HFFc6 (cell line): ENCODE measurements at places on chromosomes 3 and 15. TPM values are rescaled to one million over a fixed set of nuclear protein-coding genes. Genes with fewer than 3 reads are reported as not detected.
A peak's percentile ranks its signal among the peaks of the same experiment; 100 is the strongest.

DNA sequence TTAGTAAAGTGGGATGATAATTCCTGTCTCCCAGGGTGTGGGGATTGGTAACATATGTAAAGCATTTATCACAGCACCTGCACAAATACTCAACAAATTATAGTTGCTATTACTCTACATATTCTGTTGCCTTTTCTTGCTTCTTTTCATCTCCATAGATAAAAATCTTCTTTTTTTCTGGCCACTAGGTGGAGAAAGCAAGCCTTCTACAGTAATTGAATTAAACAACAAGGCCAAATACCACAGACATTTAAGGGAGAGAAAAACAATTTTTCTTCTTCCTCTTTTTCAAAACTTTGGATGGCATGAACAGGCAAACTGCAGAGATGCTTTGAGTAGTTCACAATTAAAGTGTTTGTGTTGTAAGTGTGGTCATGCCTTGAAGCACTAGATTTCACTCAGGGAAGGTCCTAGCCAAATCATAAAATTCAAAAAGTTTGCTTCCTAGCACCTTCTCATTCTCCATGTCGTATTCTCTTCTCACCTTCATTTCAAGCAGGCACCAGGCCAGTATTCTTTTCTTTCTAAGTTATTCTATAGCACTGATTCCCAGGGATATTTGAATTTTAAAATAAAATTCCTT lies 493.4 kb upstream of the TGFBR2 start:
- DNase-seq, result peak; percentile 64
- no peaks in the 10 kb centered on the region for H3K36me3 ChIP-seq
- peaks cover 20% of the 10 kb centered on the region for H3K4me1 ChIP-seq
- no peaks in the 10 kb centered on the region for H3K27me3 ChIP-seq

DNA sequence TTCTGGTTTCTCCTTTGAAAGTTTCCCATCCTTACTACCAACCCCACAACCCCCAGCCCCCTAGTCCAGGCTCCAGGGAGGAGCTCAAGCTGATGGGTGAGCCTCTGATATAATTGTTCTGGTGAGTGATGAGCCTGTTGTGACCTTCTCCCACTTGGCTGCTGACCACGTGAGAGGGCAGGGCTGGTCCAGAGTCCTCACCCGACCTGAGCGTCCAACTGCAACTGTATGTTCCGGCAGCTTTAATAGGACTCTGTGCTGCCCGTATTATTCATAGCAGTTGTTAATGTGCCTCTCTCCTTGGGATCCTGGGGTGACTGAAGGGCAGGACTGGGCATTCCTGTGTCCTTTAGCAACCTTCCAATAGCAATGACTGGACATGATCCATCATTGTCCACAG lies 56.2 kb downstream of the B3GNT5 start:
- DNase-seq, result no peak
- no peak overlapping the region for H3K4me3 ChIP-seq
- H3K27me3 ChIP-seq, result peaks cover 60% of the 10 kb centered on the region
- no peaks in the 10 kb centered on the region for H3K36me3 ChIP-seq
- no peaks in the 10 kb centered on the region for H3K4me1 ChIP-seq
- no peak overlapping the region for H3K27ac ChIP-seq

- DNase-seq, result peak; percentile 89
- H3K27me3 ChIP-seq, result no peaks in the 10 kb centered on the region
- H3K36me3 ChIP-seq, result peaks cover 4% of the 10 kb centered on the region
- H3K27ac ChIP-seq, result peak overlapping the region; percentile 92
- H3K4me3 ChIP-seq, result peak overlapping the region; percentile 74
These were observed 155.2 kb upstream of the UBE2E1 start for GRCh38 chr3:23650371-23651140.

DNA sequence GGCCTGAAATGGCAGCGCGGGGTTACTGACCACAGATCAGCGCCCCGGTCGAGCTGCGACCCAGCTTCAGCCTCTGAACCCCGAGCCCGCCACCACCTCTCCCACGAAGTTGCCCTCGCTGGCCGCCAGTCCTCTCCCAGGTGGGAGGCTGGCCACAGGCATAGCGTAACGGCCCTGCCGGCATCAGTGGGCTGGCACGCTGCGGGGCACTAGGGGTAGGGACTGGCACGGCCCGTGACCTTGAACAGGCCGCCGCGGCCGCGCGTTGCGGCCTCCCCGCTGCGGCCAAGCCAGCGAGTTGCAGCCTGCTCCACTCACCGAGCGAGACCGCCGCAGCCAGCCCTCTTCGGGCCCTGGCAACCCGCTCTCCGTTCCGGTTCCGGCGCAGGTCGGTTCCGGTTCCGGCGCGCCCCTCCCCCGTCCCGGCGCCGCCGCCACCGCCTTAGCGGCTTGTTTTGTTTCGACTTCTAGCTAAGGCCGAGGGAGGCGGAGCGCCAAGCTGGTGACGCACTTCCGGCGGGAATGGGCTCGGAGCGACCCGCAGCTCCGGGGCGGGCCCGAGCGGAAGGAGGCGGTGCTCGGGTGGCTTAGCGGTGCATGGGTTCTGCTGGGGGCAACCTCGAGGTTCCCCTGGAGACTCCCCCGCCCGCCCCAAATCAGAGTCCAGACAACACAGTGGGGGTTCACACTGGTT lies at the start of gene USP19:
Gene USP19 (minus strand): TSS at position 386 of the 694 bp plus-strand sequence. CDS start 1,678 bp downstream, outside the sequence.
- peaks cover 20% of the 10 kb centered on the region for H3K36me3 ChIP-seq
- peak within 1 kb of the TSS; percentile 94 for H3K27ac ChIP-seq
- H3K4me1 ChIP-seq, result peaks cover 13% of the 10 kb centered on the region
- peaks cover 6% of the 10 kb centered on the region for H3K27me3 ChIP-seq

DNA sequence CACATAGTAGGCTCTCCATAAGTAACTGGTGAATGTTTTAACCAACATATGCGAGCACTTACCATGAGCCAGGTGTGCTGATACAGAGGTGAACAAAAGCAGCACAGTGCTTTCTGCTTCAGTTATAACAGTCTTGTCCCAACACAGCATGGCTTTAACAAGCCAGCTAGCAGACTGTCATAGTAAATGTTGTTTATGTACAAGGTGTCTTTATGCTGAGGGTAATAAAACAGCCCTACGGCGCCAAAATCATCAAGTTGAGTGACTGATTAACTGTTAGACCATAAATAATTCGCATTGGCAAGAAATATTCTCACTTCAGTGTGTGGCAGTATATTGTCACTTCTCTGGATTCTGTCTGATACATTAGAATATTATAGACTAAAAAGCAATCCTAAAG lies 646.0 kb upstream of the CFAP20DC start:
- no peaks in the 10 kb centered on the region; the same call in 1 of the 2 replicates for H3K27me3 ChIP-seq
- H3K4me1 ChIP-seq, result no peaks in the 10 kb centered on the region
- DNase-seq, result no peak
- no peak overlapping the region for H3K4me3 ChIP-seq

DNA sequence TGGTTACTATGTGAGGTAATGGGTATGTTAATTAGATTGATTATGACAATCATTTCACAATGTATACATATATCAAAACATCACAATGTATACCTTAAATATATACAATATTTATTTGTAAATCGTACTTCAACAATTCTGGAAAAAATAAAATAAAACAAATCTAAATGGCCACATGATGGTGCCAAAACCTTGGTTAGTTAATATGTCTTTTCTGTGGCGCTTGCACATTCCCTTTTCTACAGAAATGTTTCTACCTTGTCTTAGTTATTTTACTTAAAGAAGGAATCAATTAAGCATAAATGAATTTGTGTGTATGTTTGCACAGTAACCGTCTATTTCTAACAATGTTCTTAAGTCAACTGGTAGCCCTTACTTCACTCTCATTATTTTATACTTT lies 53.4 kb downstream of the OXSM start:
- H3K4me3 ChIP-seq, result no peak overlapping the region
- H3K4me1 ChIP-seq, result no peaks in the 10 kb centered on the region
- no peak for DNase-seq
- H3K36me3 ChIP-seq, result no peaks in the 10 kb centered on the region

DNA sequence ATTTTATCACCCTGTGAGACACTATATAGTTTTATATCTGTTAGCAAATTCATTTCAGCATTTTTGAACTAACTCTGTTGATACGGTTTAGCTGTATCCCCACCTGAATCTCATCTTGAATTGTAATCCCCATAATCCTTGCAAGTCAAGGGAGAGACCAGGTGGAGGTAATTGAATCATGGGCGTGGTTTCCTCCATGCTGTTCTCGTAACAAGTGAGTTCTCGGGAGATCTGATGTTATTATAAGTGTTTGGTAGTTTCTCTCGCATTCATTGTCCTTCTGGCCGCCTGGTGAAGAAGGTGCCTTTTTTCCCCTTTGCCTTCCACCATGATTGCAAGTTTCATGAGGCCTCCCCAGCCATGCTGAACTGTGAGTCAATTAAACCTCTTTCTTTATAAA lies 53.2 kb upstream of the TMC3 start:
- no peak overlapping the region for H3K4me3 ChIP-seq
- H3K27me3 ChIP-seq, result peaks cover 1% of the 10 kb centered on the region; the same call in 1 of the 2 replicates
- H3K36me3 ChIP-seq, result no peaks in the 10 kb centered on the region
- no peaks in the 10 kb centered on the region for H3K4me1 ChIP-seq

DNA sequence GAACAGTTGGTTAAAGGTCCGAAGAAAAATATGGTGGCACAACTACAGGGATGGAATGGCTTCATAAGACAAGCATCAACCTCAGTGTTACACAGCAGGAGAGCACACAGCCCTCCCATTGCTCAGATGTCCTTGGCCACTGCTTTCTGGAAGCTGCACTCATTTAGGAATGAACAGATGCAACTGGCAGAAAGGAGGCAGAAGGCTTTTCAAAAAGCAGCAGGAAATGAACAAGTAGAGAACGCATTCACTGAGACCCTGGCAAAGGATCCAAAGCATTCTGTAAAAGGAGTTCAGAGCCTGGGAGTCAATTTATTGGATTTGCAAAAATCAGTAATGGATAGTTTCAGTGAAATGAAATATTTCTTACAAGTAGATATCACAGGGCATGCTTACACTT lies 101.1 kb downstream of the PDZRN3 start:
- H3K27ac ChIP-seq, result no peak overlapping the region
- H3K4me1 ChIP-seq, result peaks cover 28% of the 10 kb centered on the region
- H3K36me3 ChIP-seq, result peaks cover 10% of the 10 kb centered on the region

DNA sequence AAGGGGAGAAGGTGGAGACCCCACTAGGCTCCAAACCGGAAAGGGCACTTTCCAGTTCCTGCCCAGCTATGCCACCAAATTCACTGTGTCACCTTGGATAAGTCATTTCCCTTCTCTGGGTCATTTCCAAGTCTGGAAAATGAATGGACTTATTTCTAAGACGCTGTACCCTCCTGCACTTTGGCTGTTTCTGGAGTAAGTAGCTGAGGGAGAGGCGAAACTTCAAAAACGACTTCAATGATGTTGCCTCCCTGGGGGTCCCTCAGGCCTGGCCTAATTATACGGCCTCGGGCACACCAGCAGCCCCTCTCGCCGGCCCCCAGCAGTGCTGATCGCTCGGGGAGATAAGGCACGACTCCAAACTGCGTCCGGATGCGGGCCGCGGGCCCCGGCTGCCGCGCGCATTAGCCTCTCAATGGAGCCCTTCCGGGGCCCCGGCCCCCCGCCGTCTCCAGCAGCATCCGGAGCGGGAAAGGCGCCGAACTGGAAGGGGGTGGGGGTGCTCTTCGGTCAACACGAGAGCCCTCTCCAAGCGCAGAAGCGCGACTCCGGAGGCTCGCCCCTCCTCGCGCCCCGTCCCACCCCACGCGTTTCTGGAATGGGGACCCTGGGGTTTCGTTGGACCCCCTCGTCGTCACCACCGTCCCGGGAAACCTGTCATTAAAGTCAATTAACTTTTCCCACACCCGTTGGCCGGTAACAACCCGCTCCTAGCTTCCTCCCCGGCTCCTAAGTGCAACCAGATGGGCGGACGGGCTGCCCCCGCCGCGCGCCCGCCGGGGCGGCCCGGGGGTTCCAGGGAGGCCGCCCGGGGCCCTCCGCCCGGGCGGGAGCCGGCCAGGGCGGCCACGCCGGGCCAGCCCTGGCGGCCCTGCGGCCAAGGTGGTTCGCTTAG lies 4.8 kb downstream of the HES1 start:
- peaks cover 10% of the 10 kb centered on the region; the same call in 1 of the 2 replicates for H3K27me3 ChIP-seq
- H3K4me1 ChIP-seq, result peaks cover 55% of the 10 kb centered on the region
- peak overlapping the region; percentile 53 for H3K4me3 ChIP-seq
- H3K27ac ChIP-seq, result peak overlapping the region; percentile 46
- H3K36me3 ChIP-seq, result no peaks in the 10 kb centered on the region
- DNase-seq, result peak; percentile 11

GRCh38 chr3:186354100-186354499 lies 7.9 kb downstream of the DGKG start:
- no peaks in the 10 kb centered on the region for H3K4me1 ChIP-seq
- no peaks in the 10 kb centered on the region for H3K36me3 ChIP-seq
- DNase-seq, result no peak
- peaks cover 13% of the 10 kb centered on the region for H3K27me3 ChIP-seq
- no peak overlapping the region for H3K4me3 ChIP-seq

DNA sequence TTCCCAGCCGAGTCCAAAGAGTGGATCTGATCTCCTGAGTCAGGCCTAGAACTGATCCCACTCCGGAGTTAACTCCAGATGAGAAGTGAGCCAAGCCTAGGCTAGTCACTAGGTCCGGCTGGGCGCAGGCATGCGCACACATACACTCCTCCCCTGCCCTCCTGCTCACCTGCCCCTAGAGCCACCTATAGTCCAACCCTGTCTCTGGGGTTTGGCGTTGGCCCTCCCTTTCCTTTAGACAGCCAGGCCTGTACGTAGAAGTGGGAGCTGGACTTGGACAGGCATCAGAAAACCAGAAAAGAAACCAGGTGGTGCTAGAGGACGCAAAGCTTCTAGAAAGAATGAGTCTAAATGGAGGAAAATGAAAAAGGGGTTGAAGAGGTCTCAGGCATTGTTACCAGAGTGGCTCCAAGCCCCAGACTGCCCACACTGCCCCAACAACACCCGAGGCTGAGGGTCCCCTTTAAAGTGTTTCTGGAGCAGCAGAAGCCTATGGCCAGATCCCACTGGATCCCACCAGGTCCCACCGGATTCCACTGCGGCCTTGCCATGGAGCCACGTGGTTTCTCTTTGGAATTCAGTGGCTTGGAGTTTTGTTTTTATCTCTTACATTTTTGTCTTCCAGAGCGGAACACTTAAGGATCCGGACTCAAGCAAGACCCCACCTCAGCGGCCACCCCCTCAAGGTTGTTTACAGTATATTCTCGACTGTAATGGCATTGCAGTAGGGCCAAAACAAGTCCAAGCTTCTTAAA lies 24.2 kb upstream of the TIMP4 start:
- no peak overlapping the region for H3K27ac ChIP-seq
- no peak overlapping the region for H3K4me3 ChIP-seq
- H3K4me1 ChIP-seq, result peaks cover 26% of the 10 kb centered on the region
- no peaks in the 10 kb centered on the region for H3K36me3 ChIP-seq
- H3K27me3 ChIP-seq, result peaks cover 6% of the 10 kb centered on the region

The SMCO1 gene
- total RNA-seq, result not detected in 2 replicates

The PCOLCE2 gene
- 1.0 to 15.0 TPM (median 2.2 TPM) in 3 replicates for total RNA-seq

The HRH1 gene
- 5.8 to 8.4 TPM (median 6.7 TPM) in 3 replicates for total RNA-seq

The STAC gene
- total RNA-seq, result not detected in 2 replicates

The CCR3 gene
- total RNA-seq, result not detected in 2 replicates
